ENCODE measurements at places on chromosomes 13 and 19.

DNA sequence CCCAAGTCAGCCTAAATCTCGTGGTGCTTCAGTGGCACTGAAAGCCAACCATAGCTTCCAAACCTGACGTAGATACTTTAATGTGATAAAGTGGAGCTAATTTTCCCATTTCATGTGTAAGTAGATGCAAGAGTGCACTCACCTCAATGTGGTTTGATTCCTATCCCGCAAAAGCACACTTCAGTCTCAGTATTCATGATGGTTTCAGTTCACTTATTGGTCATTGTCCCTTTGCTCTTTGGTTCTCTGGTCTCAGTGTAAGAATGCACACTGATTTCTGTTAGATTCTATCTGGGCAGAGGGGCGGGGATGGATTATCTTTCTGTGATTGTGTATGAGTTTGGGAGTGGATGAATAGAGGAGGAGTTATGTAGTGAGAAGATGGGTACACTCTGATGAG lies 340.6 kb downstream of the KCNRG start:
- DNase-seq: no peak

DNA sequence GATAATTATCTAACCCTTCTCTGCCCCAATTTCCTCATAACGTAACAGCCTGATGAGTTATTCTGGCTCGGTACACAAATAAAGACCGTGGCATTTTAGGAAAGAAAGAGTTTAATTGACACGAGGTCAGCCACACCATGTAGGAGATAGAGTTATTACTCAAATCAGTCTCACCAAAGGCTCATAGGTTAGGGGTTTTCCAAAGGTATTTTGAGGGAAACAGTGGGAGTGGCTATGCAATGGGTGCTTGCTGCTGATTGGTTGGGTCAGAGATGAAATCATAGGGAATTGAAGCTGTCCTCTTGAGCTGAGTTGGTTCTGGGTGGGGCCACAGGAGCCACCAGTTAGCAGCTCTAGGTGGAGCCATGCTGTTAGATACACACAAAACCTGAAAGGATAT lies 137.5 kb downstream of the FREM2 start:
- DNase-seq: no peak

DNA sequence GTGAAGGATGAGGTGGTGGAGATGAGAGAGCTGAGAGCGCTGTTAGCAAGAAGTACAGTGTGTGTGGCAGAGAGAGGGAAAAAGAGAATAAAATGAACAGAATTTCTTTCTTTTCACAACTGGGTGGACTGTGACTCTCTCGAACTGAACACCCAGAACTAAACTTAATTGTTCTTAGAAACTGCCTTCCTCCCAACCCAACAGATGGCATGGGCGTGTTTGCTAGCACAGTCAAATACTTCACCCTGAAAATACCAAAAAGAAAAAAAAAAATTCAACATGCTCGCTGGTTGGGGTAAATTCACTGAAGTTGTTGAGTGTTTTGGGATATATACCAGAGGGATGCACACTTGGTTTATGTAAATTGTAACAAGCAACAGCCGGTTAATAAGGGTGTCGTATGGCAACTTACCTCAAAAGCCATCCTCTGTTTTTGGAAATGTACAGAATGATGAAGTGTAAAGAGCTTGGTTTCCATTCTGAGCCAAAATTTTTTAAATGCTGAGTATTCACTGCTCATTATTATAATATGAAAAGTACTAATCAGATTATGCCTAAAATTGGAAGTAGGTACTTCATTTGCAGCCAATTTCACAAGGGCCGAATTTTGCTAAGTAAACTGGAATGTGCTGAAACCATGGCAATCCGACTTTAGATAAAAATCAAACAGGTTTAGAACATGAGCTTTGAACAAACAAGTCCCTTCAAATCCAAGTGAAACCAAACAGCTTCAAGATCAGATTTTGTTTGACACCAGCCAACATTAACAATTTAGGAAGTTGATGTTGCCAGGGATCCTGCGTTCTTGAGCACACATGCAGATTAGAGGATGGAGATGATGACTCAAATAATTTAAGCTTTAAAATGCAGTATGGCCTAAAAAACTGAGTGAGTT lies 115.8 kb downstream of the ZIC5 start:
- no peak for DNase-seq

- DNase-seq: no peak
Observed at GRCh38 chr19:53659292-53659691, 27.5 kb downstream of the DPRX start.

DNA sequence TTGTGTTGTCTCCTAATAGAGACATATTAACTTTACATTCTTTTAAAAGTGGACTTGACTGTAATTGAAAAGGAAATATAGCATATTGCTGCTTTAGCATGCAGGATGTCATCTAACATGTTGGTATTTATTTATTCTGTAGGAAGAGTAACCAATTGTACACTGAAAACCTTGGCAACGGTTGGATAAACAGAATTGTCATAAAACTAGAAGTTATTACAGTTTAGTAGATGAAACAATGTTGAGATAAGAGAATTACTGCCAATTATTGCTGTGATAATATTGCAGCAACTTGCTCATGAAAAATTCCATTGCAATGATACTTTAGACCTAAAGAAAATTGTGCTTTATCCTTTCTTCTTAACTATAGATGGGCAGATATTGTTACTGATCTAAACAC lies 7.6 kb upstream of the ERCC5 start:
- no peak for DNase-seq

GRCh38 chr19:48575931-48576622 lies 24.1 kb downstream of the SULT2B1 start:
- DNase-seq: no peak

GRCh38 chr13:20124303-20124702 lies 36.5 kb downstream of the GJA3 start:
- DNase-seq: no peak

DNA sequence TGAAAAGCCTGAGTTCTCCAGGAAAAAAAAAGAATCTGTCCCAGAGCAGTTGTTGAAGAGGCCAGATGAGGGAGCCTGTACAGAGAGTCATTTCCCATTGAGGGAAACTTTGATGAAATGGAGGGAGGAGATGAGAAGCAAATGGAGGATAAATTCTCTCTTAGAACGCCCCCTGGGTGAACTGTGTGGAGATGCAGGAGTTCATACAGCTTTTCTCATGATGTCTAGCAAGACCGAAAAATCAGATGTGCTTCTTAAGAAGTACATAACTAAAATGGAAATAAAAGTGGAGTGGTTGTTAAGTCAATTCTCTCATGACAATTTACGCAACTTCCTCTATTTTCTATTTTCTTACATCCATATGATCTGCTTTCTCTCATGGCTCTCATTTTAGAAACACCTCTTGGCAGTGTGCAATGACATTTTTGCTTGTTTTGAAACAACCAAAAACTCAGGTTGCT lies 1263.1 kb downstream of the PCDH9 start:
- peak; percentile 25 for DNase-seq

- DNase-seq: no peak
Observed at GRCh38 chr13:25429466-25429865, 57.7 kb downstream of the ATP8A2 start.
